ENCODE measurements at places on chromosomes 2 and 18.

GRCh38 chr2:28683100-28683706, 68.4 kb upstream of the PPP1CB start:
- DNase-seq = no peak

- no peak for DNase-seq
These were observed 57.6 kb downstream of the EVA1A start for GRCh38 chr2:75503048-75503607.

DNA sequence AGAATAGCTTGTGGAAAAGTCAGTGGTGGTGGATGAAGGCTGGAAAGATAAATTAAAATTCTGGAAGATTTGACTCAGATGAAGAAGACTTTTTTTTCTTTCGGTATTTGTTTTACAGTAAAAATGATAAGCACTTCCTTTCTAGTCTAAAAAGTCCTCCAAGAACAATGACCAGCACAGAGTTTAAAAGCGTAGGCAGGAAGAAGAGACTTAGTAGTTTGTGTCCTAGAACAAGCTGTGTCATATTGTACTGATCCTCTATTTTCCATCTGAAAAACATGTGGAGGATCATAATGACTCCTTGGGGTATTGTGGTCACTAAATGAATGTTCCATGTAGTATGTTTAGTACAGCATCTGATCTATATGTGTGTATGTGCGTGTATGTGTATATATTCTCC, 132.4 kb upstream of the FSHR start:
- DNase-seq = no peak

DNA sequence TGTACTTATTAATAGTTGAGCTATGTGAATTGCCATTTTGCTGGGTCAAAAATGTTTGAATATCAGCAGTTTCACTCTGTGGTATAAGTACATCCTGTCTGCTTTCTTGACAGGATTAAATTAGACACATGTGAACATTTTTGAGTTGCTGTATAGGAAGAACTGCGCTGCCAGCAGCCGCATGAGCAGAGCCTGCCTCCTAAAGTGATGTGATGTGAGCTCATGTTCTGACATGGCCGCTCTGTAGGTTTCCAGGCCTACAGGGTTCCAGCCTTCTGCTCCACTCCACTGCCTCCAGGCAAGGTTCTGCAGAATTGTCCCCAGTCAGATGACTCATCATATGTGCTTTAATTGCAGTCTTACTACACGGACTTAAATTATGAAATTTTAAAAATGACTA, 119.7 kb upstream of the NFATC1 start:
- DNase-seq = no peak

- DNase-seq = no peak
These were observed 27.0 kb upstream of the MTX2 start for GRCh38 chr2:176242276-176242675.

- DNase-seq = no peak
These were observed 51.3 kb upstream of the ODC1 start for GRCh38 chr2:10499275-10499907.

DNA sequence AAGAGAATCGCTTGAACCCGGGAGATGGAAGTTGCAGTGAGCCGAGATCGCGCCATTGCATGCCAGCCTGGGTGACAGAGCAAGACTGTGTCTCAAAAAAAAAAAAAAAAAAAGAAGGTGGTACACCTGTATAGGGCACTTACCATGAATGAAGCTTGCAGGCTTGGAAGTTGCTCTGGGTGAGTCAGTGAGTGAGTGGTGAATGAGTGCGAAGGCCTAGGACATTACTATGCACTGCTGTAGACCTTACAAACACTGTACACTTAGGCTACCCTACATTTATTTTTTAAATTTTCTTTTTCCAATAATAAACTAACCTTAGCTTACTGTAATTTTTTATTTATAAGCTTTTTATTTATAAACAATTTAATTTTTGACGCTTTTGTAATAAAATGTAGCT, 78.4 kb upstream of the ATG16L1 start:
- no peak for DNase-seq

- no peak for DNase-seq
These were observed 34.5 kb upstream of the CCNYL1 start for GRCh38 chr2:207676827-207677354.

- DNase-seq = no peak
These were observed 27.2 kb downstream of the PXDN start for GRCh38 chr2:1717113-1717512.

DNA sequence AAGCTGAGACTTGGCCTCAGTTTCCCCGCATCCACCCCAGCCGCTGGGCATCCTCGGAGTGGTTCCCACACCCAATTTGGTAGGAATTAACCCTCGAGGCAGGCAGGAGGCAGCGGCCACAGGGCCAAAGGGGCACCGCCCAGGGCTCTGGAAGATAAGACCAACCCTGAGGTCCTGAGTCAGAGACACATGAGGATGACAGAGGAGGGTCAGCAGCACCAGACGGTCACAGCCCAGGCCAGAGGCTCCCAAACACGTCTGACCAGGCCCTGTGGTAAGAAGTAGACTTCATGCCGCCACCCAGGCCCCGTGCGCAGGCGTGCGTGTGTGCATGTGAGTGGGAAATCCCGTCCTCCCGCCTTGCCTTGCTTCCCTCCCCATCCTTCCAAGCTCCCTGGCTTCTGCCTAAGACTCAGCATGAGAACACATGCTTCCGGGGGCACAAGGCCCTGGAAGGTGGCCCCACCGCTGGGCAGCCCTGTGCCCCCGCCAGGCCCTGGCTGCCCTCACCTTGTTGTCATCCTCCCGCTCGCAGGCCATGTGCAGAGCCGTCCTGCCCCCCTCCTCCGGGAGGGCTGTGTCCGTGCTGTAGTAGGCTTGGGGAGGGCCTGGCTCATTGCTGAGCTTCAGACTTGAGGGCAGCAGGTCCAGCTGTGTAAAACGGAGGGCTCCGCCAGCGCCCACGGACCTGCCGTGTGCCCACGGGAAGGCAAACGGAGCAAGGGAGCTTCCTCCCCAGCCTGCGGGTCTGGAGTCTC, 46.3 kb downstream of the ANKMY1 start:
- no peak for DNase-seq

GRCh38 chr2:130160131-130160530, 15.2 kb upstream of the CCDC74B start:
- no peak for DNase-seq

DNA sequence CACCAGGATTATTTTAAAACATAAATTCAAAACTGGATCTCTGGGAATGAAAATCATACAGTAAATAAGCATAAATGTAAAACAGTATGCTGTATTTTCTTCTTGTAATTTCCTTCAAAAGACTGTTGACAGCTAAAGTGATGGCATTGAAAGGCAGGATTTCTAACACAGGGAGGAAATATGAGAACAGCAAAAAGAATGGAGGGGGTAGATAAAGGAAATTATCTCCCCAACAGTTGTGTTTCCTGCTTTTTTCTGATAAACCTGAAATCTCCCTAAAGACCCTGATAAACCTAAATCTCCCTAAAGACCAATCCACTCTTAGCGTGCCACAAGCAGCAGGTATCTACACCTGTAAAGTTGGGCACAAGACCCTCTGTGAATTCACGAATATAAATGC, 50.8 kb downstream of the PIAS2 start:
- DNase-seq = no peak

- no peak for DNase-seq
These were observed 65.5 kb downstream of the MSTN start for GRCh38 chr2:189997016-189997415.

- no peak for DNase-seq
These were observed 119.6 kb downstream of the MBP start for GRCh38 chr18:77012806-77013541.
